Bone marrow (tissue), 2 donors: ENCODE measurements at places on chromosomes 12 and 14.

DNA sequence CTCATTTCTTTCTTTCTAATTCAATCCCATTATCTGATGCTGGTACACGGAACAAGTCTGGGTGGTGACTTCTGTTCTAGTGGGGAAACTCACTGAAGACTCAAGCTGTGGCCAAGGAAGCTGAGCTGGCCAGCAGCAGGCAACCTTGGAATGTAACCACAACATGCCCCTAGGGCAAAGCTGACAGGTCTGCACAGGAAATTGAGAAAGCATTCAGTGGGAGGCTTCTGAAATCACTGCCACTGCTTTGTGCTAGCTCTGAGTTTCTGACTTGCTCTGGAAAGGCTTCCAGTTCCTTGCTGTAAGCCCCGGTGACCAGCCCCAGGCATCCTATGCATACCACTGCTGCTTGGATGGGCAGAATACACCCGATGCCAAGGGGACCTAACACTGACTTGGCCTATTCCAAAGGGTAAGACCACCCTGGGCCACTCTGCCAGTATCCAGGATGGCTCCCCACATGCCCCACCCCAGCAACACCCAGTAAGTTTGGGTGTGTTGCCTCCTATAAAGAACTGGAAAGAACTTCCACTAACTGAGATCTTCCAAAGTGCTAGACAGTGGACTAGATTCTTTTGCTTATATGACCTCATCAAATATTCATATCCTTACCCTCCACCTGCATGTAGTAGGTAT, 84.5 kb upstream of the CDKN3 start:
- DNase-seq: no peak

DNA sequence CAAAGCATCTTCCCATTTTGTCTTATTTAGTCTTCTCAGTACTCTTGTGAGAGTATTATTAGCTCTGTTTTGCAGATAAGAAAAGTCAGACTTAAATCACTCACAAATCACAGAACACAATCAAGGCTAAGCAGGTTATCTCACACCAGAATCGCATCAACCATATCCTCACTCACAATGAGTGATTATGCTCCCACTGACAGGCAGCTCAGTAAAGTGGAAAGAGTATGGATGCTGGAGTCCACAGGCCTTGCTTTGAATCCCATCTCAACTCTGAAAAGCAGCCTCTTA, 43.1 kb downstream of the TTC7B start:
- no peak for DNase-seq

DNA sequence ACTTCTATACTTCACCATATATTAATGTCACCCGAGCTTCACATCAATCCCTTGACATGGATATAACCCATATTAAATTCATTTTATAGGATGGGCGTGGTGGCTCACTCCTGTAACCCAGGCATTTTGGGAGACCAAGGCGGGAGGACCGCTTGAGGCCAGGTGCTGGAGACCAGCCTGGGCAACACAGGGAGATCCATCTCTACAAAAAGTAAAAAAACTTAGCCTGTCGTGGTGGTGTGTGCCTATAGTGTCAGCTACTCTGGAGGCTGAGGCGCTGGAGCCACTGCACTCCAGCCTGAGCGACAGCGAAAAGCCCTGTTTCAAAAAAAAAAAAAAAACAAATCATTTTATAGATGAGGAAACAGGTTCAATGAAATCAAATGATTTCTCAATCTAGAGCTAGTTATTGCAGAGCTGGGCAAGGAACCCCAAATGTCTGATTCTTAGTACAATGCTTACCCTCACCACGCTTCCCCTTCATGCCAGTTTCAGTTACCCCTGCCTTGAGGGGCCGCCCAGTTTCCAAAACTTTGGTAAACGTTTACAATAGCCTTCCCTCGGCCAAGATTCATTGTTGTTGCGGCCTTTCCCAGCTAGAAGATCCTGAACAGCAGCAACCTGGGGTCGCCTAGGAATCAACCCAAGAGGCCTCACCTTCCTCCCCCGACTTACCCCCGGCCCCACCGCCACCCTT, 751 bp downstream of the PSMB5 start:
- DNase-seq: no peak

DNA sequence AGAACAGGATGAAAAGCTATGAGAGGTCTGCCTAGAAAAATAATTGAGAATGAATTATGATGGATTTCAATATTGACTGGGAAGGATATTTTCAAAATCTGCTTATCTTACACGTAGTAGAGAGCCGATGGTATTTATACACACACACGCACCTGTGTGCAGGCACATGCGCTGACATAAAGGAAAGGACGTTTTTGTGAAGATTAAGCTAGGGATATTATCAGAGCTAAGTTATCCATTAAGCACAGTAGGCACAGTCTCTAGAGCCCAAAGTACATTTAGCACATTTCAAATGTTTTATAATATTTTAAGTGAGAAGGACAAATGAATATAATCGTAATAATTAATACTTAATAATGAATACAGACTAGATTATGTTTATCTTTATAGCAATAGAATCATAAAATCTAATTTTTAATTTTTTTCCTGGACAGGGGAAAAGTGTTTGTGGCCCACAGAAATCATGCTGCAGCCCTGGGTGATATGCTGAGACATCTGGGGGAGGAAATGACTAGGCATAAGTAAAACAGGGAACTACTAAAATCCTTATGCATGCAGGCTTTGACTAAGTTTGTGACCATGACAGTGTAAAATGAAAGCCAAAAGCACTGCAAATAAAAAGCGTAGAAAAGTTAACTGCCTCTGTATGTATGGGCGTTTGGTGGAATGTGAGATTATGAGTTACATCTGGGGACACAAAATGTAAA, 146.1 kb downstream of the KITLG start:
- peak; percentile 75 for DNase-seq

GRCh38 chr14:51818748-51819380, 41.5 kb upstream of the GNG2 start:
- no peak for DNase-seq

DNA sequence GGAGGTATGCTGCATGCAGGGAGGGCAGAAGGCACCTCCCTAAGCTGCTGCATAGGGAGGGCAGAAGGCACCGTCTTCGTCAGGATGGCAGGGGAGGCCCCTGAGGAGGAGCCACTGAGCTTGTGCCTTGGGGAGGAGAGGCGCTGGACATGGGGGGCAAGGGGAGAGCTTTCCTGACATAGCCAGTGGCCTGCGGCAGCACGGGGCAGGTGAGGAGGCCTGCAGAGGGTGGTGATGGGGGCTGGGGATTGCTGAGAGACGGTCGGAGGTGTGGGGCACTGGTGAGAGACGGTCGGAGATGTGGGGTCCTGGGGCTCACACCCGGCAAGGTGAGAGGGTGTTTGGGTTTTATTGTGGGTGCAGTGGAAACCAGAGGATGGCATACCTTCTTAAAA, 10.4 kb upstream of the BDKRB2 start:
- no peak for DNase-seq

GRCh38 chr12:64800640-64801039, 23.8 kb upstream of the TBC1D30 start:
- DNase-seq: no peak

GRCh38 chr12:53328043-53328435, 6.6 kb upstream of the AAAS start:
- no peak for DNase-seq
